Calu3 (cell line): ENCODE measurements at places on chromosomes 6 and 20. TPM values are rescaled to one million over a fixed set of nuclear protein-coding genes. Genes with fewer than 3 reads are reported as not detected.

DNA sequence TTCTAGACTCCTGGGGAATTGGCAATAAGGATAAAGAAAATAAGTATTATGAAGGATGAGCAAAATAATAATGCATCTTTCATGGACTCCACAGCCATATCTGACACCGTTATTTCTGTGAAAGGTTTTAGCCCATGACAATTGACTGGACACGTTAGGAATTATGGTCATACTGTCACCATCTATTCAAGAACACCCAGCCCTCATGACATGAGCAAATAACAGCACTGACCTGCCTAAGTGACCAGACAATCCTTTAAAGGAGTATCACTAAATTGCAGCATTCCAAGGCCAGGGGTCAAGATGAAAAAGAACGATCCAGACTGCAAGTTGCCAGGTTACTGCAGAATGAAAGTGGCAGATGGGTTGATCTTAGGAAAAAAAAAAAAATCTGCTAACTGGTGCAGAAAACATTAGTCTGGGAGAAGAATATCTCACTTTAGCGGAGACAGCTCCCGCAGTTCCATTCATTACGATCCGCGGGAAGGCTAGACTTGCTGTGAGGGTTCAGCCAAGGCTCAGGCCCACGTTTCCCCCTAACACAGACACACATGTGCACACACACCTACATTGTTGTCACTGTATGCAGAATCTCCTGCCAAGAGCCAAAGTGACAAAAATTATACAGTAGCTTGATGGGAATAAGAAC, 237.7 kb upstream of the AGPAT4 start:
- H3K27ac ChIP-seq, result no peak overlapping the region
- H3K36me3 ChIP-seq, result no peaks in the 10 kb centered on the region
- H3K27me3 ChIP-seq, result no peaks in the 10 kb centered on the region
- H3K4me1 ChIP-seq, result no peaks in the 10 kb centered on the region

- DNase-seq, result no peak
- no peak overlapping the region for H3K27ac ChIP-seq
- H3K27me3 ChIP-seq, result no peaks in the 10 kb centered on the region
- H3K4me3 ChIP-seq, result no peak overlapping the region
- no peaks in the 10 kb centered on the region for H3K36me3 ChIP-seq
These were observed 161.7 kb downstream of the ISM1 start for GRCh38 chr20:13382786-13383185.

- no peaks in the 10 kb centered on the region for H3K27me3 ChIP-seq
- DNase-seq, result no peak
- H3K36me3 ChIP-seq, result peaks cover 22% of the 10 kb centered on the region
These were observed 6.3 kb downstream of the NFYA start for GRCh38 chr6:41079080-41079479.

DNA sequence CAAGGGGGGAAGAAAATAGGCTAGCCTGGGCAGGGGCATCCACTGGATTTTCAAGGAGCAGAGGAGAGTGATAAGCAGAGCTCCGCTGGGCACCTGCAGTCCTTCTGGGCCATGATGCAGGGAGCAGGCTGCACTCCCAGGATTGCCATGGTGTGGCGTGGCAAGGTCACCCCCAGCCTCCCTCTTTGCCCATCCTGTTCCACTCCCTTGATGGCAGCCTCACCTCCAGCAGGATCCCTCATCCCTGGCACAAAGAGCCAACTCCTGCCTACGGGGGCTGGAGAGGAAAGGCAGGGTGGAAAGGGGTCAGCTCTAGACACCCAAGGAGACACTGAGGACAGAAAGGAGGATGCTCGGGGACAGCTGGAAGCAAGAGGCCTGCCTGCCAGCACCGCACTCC, 22.4 kb upstream of the MYMX start:
- H3K4me3 ChIP-seq, result no peak overlapping the region
- H3K4me1 ChIP-seq, result peaks cover 9% of the 10 kb centered on the region
- no peak for DNase-seq
- H3K36me3 ChIP-seq, result no peaks in the 10 kb centered on the region
- H3K27me3 ChIP-seq, result peaks cover 19% of the 10 kb centered on the region

- H3K4me3 ChIP-seq, result peak overlapping the region; percentile 97
- H3K27me3 ChIP-seq, result no peaks in the 10 kb centered on the region
- H3K4me1 ChIP-seq, result peaks cover 9% of the 10 kb centered on the region
- H3K27ac ChIP-seq, result peak overlapping the region; percentile 95
- H3K36me3 ChIP-seq, result peaks cover 38% of the 10 kb centered on the region
These were observed 677 bp downstream of the NEURL2 start for GRCh38 chr20:45890077-45890984.

DNA sequence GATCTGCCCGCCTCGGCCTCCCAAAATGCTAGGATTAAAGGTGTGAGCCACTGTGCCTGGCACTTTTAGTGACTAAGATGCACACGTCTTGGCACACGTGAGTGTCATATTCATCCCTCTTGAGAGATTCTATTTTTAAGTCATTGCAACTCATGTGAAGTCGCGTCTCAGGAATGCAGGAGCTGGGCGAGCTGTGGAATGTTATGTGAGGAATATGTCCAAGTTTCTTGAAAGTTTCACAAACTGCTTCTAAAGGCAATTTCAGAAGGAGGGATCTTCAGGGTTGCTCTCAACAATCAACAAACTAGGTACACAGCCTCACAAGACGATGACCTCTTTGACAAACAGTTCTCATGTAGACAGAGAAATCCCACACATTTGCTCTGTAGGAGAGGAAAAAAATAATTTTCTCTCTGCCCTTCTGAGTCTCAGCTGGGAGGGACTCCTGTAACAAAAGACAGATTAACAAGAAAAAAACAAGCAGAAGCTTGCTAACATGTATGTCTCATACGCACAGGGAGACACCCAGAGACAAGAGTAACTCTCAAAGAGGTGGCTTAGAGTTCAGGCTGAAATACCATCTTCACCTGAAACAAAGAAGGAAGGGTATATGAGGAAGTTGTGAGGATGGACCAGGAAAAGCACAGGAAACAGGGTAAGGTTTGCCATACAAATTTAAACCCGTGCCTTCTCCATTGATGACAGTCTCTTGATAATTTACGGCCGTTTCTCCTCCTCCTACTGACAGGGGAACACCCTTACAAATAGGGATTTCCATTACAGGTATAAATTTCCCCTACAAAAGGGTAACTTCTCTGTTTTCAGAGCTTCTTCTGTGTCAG, 45.3 kb upstream of the FAM50B start:
- H3K27me3 ChIP-seq, result no peaks in the 10 kb centered on the region
- H3K4me3 ChIP-seq, result no peak overlapping the region

DNA sequence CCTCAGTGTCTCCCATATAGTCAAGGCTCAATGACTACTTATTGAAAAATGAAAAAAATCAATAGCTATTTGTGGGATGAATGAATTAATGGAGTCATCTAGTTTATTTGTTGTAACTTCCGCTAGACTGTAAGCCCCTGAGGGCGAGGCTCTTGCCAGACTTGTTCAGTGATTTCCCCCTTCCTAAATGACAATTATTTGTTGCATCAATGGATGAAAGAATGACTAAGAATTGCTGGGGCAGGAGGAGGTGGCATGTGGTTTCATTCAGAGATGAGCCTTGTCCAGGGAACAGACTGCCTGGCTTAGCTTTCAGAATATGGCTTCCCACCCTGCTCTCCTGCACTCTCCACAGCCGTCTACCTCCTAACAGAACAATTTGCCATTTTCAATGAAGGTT, 1.1 kb upstream of the PRELID3B start:
- peaks cover 31% of the 10 kb centered on the region for H3K4me1 ChIP-seq
- peaks cover 44% of the 10 kb centered on the region for H3K36me3 ChIP-seq
- H3K27me3 ChIP-seq, result peaks cover 18% of the 10 kb centered on the region
- H3K27ac ChIP-seq, result peak overlapping the region; percentile 43
- no peak for DNase-seq

DNA sequence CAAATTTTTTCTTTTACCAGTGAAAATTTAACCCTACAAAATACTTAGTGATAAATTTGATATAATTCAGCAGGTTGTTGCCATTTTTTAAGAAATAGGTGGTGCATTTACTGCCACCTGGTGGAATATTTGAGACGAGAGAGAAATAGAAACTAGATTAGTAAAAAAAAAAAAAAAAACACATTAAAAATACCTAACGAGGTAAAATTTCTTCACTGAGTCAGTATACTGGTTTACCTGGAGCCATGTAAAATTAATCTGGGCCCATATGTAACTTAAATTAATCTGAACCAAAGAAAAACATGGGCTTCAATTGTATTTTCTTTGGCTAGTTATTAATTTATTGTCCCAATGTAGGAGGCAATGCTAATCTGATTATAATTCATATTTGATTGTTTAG, 520.8 kb downstream of the EPM2A start:
- H3K27me3 ChIP-seq, result no peaks in the 10 kb centered on the region
- no peaks in the 10 kb centered on the region for H3K4me1 ChIP-seq
- no peak overlapping the region for H3K27ac ChIP-seq
- H3K36me3 ChIP-seq, result no peaks in the 10 kb centered on the region
- H3K4me3 ChIP-seq, result no peak overlapping the region

DNA sequence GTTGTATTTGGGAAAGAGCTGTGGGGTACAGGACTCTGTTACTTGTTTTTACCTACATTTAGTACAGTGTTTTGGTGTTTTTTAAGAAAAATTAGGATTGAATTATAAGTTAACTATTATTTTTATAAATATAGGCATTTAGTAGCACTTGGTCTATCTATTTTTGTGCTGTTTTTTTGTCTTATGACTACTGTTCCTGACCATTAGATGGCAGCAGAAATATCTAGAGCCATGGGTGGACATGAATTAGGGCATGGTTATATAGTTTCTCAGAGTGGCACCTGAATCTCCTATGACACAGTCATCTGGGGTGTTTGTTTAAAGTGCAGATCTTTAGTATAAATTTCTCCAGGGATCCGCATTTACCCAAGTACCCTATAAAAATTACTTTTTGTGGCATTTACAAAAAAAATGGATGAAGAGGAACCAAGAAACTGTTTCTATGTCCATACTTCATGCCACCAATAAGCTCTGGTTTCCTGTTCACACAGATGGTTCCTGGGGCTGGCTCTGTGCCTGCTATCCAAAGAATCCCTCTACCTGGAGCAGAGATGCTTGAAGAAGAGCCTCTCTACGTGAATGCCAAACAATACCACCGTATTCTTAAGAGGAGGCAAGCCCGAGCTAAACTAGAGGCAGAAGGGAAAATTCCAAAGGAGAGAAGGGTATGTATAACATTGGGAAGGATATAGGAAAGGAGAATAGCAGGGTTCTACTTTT, 19.8 kb downstream of the NFYA start:
- H3K4me3 ChIP-seq, result no peak overlapping the region
- H3K27me3 ChIP-seq, result no peaks in the 10 kb centered on the region
- H3K4me1 ChIP-seq, result no peaks in the 10 kb centered on the region

GRCh38 chr20:3248167-3248992, 9.4 kb upstream of the SLC4A11 start:
- no peaks in the 10 kb centered on the region for H3K36me3 ChIP-seq
- no peak for DNase-seq
- H3K27ac ChIP-seq, result no peak overlapping the region

GRCh38 chr6:44481056-44481455, 93.5 kb downstream of the CDC5L start:
- H3K36me3 ChIP-seq, result no peaks in the 10 kb centered on the region
- H3K27ac ChIP-seq, result no peak overlapping the region
- peaks cover 14% of the 10 kb centered on the region for H3K4me1 ChIP-seq
- no peak overlapping the region for H3K4me3 ChIP-seq
- H3K27me3 ChIP-seq, result peaks cover under 1% of the 10 kb centered on the region

GRCh38 chr6:149586149-149586548, 20.0 kb downstream of the GINM1 start:
- DNase-seq, result no peak
- H3K4me1 ChIP-seq, result no peaks in the 10 kb centered on the region
- no peaks in the 10 kb centered on the region for H3K27me3 ChIP-seq
- peaks cover 8% of the 10 kb centered on the region for H3K36me3 ChIP-seq

GRCh38 chr20:10769700-10770099, 95.9 kb upstream of the JAG1 start:
- no peak overlapping the region for H3K4me3 ChIP-seq
- H3K4me1 ChIP-seq, result no peaks in the 10 kb centered on the region
- H3K27me3 ChIP-seq, result no peaks in the 10 kb centered on the region
- H3K27ac ChIP-seq, result no peak overlapping the region
- no peaks in the 10 kb centered on the region for H3K36me3 ChIP-seq

GRCh38 chr6:146305092-146305491, 238.5 kb upstream of the RAB32 start:
- H3K27ac ChIP-seq, result no peak overlapping the region
- H3K4me1 ChIP-seq, result no peaks in the 10 kb centered on the region
- no peaks in the 10 kb centered on the region for H3K27me3 ChIP-seq
- H3K4me3 ChIP-seq, result no peak overlapping the region
- DNase-seq, result no peak
- H3K36me3 ChIP-seq, result no peaks in the 10 kb centered on the region

GRCh38 chr6:167047554-167047953, 48.4 kb downstream of the CEP43 start:
- H3K4me3 ChIP-seq, result no peak overlapping the region
- H3K36me3 ChIP-seq, result peaks cover 14% of the 10 kb centered on the region
- no peak for DNase-seq

DNA sequence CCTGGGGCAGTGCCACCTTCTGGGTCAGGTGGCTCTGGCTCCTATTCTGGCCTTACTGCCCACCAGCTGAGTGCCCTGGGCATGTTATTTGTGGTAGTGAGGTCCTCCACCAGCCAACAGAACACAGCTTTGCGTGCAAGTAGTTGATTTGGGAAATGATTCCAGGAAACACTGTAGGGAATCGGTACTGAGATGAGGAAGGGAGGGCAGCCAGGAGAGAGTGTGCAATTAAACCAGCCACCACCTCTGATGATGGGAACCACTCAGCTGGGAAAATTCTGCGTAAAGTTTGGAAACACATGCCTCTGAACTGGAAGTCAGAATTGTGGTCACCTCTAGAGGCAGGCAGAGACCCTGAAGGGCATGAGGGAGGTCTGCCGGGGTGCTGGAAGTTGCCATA, 459 bp downstream of the LBP start:
- no peak overlapping the region for H3K27ac ChIP-seq
- peaks cover 49% of the 10 kb centered on the region for H3K27me3 ChIP-seq
- peaks cover 12% of the 10 kb centered on the region for H3K36me3 ChIP-seq
- no peak for DNase-seq
- no peak overlapping the region for H3K4me3 ChIP-seq

DNA sequence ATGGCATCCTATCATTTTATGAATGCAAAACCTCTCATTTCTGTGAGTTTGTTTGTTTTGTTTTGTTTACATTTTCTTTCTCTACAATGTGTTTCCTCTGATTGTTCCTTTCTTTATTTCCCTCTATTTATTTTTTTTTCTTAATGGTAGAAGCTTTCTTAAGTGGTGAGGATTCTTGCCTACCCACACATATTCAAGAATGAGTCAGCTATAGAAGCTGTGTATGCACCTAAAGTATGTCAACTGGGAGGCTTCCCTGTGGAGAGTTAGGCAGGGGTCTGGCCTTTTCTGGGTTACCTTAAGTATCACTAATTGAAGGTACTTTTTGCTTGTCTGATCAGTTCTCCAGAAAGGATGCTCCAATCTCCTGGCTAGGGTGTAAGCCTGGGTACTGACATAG, 354.0 kb downstream of the ESR1 start:
- H3K36me3 ChIP-seq, result no peaks in the 10 kb centered on the region
- H3K27ac ChIP-seq, result no peak overlapping the region
- no peaks in the 10 kb centered on the region for H3K27me3 ChIP-seq
- no peaks in the 10 kb centered on the region for H3K4me1 ChIP-seq
- H3K4me3 ChIP-seq, result no peak overlapping the region
- DNase-seq, result no peak

GRCh38 chr6:136959471-136959891, 37.4 kb downstream of the SLC35D3 start:
- DNase-seq, result peak; percentile 6
- no peaks in the 10 kb centered on the region for H3K27me3 ChIP-seq
- H3K36me3 ChIP-seq, result no peaks in the 10 kb centered on the region

MDFI gene
- total RNA-seq, result 19.7 and 23.9 TPM in 2 replicates

TSPYL1 gene
- 78.4 and 79.0 TPM in 2 replicates for total RNA-seq

PDYN gene
- total RNA-seq, result not detected in 2 replicates

SLC17A1 gene
- total RNA-seq, result not detected in 2 replicates

RAB22A gene
- total RNA-seq, result 28.9 and 29.0 TPM in 2 replicates

ASIP gene
- total RNA-seq, result not detected in 2 replicates

TCFL5 gene
- 18.9 and 22.3 TPM in 2 replicates for total RNA-seq

ECT2L gene
- not detected in 2 replicates for total RNA-seq

CLDN20 gene
- not detected in 2 replicates for total RNA-seq
